ENCODE measurements at places on chromosomes 1 and 21.

GRCh38 chr1:8905582-8906191 is 27.2 kb upstream of the ENO1 start:
- DNase-seq = no peak

DNA sequence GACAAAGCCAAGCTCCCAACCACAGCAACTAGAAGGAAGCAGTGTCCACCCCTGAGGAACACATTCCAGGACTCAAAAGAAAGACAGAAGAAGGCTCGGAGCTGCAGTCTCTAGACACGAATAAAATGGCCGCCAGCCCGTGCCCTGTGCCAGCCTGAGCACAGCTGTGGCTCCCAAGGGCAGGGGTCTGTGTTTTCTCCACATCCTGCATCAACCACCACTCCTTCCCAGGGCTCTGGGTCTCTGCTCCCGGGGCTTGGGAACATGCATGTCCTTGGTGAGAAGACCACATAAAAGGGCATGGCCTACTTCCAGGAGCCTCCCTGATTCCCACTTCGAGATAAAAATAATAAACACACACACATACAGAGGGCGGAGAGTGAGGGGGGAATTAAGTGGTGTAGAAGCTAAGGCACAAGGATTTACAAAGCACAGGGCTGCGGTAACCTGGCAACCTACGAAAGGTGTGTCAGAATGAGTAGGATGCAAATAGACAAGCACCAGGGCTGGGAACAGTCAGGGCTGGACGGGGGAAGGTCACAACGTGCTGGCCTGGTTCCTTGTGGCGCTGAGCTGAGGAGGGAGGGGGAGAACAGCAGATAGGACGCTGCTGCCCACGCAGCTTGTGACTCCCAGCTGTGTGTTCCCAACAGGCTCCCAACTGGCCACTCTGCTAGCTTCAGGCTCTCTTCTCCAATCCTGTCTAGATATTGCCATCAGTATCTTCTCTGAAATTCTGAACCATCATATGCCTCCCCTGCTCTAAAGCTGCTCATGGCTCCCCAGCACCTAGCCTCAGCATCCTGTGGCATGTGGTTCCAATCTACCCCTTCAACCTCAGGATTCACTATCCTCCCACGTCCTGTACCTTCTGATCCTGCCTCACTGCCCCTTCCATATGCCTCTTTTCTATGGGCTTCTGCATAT is 72.5 kb downstream of the CD34 start:
- no peak for DNase-seq

DNA sequence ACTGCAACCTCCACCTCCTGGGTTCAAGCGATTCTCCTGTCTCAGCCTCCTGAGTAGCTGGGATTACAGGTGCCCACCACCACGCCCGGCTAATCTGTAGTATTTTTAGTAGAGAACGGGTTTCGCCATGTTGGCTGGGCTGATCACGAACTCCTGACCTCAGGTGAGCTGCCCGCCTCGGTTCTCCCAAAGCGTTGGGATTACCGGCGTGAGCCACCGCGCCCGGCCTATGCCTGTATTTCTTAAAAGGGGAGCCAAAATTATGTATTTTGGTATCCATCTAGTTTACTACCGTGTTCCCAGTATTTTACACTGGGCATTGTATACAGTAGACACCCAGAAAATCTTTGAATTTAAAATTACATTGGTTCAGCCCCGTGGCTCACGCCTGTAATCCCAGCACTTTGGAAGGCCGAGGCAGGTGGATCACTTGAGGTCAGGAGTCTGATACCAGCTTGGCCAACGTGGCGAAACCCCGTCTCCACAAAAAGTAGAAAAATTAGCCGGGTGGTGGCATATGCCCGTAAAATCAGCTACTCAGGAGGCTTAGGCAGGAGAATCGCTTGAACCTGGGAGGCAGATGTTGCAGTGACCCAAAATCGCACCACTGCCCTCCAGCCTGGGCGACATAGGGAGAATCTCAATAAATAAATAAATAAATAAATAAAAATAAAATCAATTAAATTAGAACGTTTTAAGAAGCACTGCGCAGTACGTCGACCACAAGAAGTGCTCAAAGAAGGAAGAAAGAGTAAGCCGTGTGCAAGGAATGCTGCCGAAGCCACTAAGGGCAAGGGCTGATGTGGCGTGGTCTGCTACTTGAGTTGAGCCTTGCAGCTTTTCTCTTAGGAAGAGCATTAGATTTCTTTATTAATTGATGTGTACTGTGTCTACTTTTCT is 1.5 kb upstream of the THRAP3 start:
- peak; percentile 3 for DNase-seq

GRCh38 chr21:25296252-25296651 is 311.0 kb downstream of the MRPL39 start:
- DNase-seq = no peak

DNA sequence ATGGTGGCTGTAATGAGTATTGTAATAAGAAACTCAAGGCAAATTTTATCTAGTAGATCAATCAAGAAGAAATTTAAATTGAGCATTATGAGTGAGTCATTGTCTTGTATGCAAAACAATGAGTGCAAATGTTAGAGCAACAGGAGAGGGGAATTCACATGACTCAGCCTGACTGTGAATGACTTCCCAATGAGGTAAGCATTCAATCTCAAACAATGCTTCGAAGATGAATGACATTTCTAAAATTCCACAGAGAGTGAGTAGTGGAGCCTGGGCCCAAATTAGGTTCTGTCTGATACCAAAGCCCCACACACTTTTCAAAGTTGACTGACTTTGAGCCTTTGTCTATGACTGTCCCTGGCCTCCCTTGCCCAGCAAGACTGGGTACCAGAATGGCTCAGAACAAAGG is 738.0 kb downstream of the PTPRU start:
- no peak for DNase-seq

DNA sequence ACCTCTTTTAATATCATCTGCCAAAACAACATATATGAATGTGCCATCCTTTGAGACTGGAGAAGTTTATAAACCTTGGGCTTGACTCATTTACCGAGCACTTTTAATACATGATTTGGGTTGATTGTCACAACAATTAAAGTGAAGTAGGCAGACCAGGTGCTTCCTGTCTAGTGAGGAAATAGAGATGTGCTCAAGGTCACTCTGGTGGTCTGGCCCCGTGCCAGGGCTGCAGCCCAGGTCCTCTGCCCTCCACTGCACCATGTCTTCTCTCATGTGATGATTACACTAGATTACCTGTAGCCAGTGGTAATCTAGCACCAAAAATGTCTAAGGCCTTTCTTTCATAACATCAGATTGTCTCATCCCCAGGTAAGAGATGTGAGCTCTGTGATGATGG is 61.8 kb upstream of the LAMC2 start:
- no peak for DNase-seq

All from activated T-cell treated with anti-CD3 and anti-CD28 coated beads for 48 hours (primary cell).